Activated gamma-delta T cell (primary cell): ENCODE measurements at places on chromosomes 12 and 14.

DNA sequence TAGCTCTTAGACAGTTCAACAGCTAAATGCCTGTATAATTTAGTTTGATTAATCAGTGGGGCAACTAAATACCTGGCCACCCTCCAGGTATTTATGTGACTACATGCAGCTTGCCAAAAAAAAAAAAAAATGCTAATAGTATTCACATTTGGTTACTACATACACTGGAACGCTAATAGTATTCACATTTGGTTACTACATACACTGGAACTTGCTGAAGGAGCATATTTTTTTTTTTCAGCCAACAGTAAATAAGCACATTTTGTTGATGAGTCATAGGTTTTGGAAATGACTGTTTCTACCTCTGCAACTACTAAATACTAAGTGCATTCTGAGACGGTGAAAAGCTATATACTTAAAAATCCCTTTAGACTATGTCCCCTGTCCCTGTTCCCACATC is 1172.3 kb downstream of the LRFN5 start:
- DNase-seq = no peak

DNA sequence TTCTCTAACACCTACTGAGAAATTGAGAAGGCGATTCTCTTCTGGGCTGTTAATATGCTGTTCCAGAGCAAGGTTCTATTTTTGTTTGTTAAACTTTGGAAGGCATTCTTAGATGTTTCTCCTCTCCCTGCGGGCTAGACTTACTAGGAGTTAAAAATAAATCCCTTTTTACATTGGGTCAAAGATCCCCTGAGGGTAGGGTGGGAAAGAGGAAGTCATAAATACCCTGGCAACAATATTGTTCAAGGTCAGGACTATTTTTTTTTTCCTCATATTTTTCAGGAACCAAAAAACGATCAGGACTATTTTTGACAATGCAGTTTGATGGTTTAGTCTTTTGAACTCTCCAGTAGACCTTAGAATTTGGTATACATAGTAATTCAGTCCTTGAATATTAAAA is 12.0 kb upstream of the SLC2A14 start:
- no peak for DNase-seq

- no peak for DNase-seq
Measured at GRCh38 chr12:116202433-116202832, 75.1 kb downstream of the MED13L start.

DNA sequence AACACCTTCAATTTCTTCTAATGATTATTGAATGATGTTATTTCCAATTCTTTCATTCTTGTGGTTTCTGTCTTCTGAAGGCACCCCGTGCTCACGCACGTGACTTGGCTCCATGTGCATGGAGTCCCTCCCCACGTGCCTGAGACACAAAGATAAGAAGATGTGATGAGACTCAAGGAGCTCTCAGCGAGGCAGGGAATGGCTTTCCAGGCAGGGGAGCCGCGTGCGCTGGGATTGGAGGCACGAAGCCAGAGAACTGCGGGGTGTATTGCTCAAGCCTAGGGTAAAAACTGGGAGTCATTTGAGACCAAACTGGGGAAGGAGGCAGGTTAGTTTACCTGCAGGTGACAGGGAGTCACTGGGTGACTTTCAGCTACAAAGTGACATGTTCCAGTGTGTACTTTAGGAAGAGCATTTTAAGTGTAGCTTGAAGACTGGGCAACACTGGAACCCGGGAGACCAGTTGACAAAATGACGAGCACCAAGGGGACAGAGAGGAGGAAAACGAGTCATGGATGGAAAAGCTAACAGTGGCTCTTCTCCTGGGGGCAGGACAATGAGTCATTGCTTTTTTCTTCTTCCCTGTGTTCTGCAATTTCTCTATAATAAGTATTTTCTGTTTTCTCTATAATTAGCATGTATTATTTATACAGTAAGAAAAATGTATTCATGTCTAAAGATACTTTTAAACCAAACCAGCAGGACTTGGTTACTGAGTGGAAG is 311.7 kb upstream of the FKBP4 start:
- no peak for DNase-seq

DNA sequence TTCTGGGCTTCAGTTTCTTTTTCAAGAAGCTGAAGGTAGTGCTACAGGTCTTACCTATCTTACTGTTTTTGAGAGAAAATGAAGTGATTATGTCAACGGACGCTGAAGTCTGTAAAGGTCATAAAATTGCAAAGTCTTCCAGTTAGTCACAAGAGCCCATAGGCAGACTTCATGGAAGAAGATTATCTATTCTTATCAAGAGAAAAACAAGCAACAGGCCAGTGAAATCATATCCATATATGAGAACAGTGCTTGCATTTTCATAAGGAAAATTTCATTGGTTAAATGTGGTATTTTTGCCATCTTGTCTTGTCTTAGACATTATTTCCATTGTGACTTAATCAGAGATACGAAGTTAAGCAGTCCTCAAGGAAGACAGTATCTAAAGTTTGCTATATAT is 412.7 kb upstream of the SEL1L start:
- DNase-seq = no peak

GRCh38 chr12:12425616-12426015 is 68.7 kb downstream of the BORCS5 start:
- no peak for DNase-seq

DNA sequence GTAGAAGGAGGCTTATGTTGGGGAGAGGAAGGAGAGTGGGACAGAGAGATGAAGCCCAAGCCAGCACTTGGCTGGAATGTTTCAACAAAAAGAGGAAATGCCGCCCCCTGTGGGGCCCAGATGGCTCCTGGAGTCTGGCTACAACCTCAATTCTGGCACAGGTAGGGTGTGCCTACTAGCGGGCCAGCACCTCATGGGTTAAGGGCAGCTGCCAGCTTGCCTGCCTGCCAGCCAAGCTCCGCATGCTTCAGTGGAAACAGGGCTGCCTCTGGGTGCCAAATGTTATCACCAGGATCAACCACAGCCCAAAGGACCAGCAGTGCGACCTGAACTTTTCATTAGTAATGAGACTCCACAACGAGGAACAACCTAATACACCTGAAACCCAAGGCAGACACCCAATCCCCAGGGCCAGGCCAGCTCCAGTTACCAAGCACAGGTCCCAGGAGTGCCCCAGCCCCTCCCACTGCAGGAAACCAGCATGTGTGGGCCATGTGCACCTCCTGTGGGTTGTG is 11.3 kb downstream of the RAB15 start:
- DNase-seq = no peak

- no peak for DNase-seq
Measured at GRCh38 chr14:36971263-36971855, 201.0 kb downstream of the SLC25A21 start.

GRCh38 chr14:96252999-96253539 is 2.9 kb upstream of the BDKRB1 start:
- no peak for DNase-seq

GRCh38 chr14:52950410-52950897 is 396 bp downstream of the FERMT2 start:
- peak; percentile 19 for DNase-seq

GRCh38 chr12:114903083-114903691 is 219.2 kb upstream of the TBX3 start:
- no peak for DNase-seq

DNA sequence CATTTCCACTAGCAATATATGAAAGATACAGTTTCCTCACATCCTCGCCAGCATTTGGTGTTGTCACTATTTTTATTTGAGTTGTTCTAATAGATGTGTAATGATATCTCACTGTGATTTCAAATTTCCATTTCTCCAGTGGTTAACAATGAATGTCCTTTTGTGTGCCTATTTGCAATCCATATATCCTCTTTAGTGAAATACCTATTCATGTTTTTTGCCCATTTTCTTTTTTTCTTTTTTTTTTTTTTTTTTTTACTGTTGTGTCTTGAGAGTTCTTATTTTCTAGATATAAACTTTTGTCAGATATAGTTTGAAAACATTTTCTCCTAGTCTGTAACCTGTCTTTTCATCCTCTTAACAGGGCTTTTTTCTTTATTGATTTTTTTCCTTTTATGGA is 79.0 kb downstream of the FBXL14 start:
- no peak for DNase-seq

- DNase-seq = no peak
Measured at GRCh38 chr12:102423462-102423861, 56.9 kb downstream of the IGF1 start.

- no peak for DNase-seq
Measured at GRCh38 chr12:100699209-100699608, 95.4 kb upstream of the ANO4 start.

GRCh38 chr12:101859664-101860607 is 17.4 kb upstream of the DRAM1 start:
- DNase-seq = no peak

- DNase-seq = no peak
Measured at GRCh38 chr12:83700838-83701237, 1014.1 kb downstream of the TMTC2 start.

GRCh38 chr14:28407031-28407825 is 359.4 kb upstream of the FOXG1 start:
- no peak for DNase-seq

DNA sequence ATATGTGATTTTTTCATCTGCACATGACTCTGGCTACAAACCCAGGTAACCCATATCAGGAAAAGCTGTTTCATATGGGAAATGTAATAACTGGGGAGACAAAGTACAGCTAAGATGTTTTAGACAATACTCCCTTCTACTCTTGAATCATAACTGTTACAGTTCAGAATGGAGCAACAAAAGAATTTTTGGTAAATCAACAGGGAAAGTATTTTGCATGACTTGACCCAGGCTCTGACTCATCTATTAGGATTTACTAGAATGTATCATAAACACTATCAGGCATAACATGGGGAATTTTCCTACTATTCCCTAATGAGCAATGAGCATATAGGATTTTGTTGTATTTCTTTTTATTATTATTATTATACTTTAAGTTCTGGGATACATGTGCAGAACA is 553.0 kb downstream of the SLC16A7 start:
- no peak for DNase-seq

- no peak for DNase-seq
Measured at GRCh38 chr14:59254146-59254910, 65.9 kb downstream of the DAAM1 start.

DNA sequence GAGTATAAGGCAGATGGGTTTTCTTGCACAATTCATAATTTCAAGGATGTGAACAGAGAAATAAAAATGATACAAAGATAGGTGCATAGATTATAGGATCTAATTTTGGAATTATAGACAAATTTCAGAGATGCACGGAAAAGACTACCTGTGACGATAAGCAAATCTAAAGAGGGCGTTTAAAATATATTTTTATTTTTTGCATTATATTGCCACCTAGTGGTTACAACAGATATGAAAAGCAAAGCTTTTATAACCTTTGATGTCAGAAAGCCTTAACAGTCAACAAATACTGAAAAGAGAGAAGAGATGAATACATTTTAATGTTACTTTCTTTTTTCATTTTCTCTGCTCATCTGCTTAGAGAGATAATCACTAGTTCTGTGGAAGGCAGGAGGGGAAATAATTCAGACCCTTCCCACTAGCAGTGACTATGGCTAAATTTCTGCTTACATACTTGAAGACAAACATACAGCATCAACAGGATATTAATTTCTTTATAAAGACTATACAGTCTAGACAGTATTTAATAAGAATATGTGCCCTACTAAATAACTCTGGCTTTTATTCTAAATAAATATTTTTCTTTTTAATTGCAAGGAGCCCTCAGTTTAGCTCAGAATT is 46.3 kb downstream of the NTS start:
- DNase-seq = no peak

DNA sequence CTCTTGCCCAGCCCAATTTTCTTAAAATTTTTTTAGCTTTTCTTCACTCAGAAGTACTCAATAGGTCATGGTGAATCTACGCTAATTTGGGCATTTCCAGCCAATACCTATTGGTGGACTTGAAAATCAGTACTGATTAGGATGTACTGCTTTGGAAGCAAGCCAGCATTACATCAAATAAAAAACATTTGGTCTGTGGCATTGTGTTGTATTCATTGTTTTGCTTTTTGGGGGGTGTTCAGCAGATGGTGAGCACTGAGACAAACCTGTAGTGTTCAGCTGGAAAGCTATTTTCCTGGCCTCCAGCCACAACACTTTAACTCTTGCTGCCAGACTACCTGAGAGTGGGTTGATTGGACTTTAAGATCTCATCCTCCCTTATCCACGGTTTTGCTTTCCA is 4.0 kb downstream of the MAPKAPK5 start:
- DNase-seq = no peak

DNA sequence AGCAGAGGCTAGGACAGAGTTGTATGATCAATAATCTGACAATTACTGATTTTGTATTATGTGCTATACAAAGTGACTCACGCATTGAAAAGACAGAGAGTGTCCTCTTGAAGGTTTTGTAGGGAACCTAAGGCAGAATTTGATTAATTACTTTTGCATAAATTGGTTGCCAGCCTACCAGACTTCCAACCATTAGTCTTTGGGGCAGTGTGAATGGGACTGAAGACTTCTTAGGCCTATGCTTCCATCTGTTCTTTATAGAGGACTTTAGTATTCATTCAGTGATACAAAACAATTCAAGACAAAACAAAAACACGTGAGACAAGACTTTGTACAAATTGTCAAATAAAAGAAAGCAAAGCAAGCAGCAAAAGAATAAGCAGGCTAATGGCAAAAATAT is 46.5 kb downstream of the ATL1 start:
- DNase-seq = no peak

GRCh38 chr12:90102957-90103652 is 394.5 kb upstream of the ATP2B1 start:
- DNase-seq = no peak

- no peak for DNase-seq
Measured at GRCh38 chr12:30088259-30088995, 304.7 kb upstream of the TMTC1 start.

GRCh38 chr14:99543370-99543769 is 60.6 kb downstream of the CCDC85C start:
- no peak for DNase-seq

- no peak for DNase-seq
Measured at GRCh38 chr12:113302886-113303640, 31.8 kb downstream of the SLC8B1 start.

- DNase-seq = no peak
Measured at GRCh38 chr12:43015090-43015737, 425.7 kb upstream of the PRICKLE1 start.
